ENCODE measurements at places on chromosomes 1 and 21. TPM values are rescaled to one million over a fixed set of nuclear protein-coding genes. Genes with fewer than 3 reads are reported as not detected.

DNA sequence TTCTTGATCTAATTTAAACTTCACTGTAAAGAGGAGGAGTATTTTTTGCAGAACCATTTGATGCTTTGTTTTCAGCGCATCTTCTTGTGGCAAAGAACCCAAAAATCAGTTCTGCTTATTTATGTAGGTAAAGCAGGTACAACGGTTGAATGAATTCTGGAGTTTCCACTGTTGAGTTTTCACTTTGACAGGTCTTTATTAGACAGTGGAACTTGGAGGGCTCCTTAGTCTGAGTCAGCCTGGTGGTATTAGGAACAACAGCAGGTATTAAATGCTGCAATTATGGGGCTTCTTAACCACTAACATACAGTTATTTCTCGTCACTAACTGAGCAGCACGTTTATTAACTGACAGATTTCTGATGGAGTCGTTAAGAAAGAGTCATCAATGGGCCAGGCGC lies 1.2 kb downstream of the LRIG2 start:
- H3K36me3 ChIP-seq, result no peaks in the 10 kb centered on the region
- H3K27me3 ChIP-seq, result no peaks in the 10 kb centered on the region
- peak overlapping the region; percentile 93 for H3K27ac ChIP-seq
- H3K4me3 ChIP-seq, result peak overlapping the region; percentile 99

- H3K27me3 ChIP-seq, result no peaks in the 10 kb centered on the region
These were observed 16.2 kb downstream of the CFAP126 start for GRCh38 chr1:161351482-161351881.

DNA sequence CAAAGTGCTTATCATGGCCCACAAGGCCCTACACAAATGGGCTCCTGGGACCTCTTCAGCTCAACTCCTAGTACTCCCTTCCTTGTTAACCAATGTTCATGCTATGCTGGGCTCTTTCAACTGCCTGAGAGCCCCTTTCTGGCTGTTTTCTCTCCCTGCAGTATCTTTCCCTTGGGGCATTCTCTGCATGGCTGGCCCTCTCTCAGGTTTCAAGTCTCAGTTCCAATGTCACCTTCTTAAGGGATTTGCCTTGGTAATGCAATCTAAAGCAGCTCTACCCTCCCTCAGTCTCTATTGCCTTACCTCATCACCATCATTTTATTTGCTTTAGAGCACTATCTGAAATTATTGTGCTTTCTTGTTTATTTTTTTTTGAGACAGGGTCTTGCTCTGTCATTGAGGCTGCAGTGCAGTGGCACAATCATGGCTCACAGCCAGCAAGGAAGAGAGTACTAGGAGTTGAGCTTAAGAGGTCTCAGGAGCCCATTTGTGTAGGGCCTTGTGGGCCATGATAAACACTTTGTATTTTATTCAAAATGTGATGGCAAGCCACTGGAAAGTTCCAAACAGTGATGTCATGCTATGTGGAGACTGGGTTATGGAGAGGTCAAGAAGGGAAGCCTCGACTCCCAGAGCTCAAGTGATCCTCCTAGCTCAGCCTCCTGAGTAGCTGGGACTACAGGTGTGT lies 63.4 kb upstream of the SRSF10 start:
- no peak overlapping the region for H3K27ac ChIP-seq
- no peak overlapping the region for H3K4me3 ChIP-seq
- no peaks in the 10 kb centered on the region for H3K36me3 ChIP-seq
- H3K4me1 ChIP-seq, result peaks cover 23% of the 10 kb centered on the region

GRCh38 chr1:178308438-178308837 lies 188.3 kb downstream of the CLEC20A start:
- DNase-seq, result no peak

DNA sequence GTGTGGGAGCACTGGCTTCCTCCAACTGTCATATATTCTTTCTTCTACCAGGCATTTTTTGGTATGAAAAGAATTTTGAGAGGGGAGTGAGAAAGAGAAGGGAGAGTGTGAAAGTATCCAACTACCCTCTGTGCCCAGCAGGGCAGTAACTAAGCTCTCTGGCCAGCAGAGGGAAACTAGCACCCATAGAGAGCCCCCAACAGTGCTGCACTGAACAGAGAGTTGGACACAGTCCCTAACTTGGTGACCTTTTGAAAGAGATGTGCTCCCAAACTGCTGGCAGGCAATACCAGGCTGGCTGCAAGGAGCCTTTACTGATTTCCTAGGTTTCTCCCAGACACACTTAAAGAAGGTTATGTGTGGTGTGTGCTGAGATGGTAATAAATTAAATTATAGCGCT lies 118.8 kb upstream of the PBX1 start:
- no peaks in the 10 kb centered on the region for H3K4me1 ChIP-seq
- H3K36me3 ChIP-seq, result no peaks in the 10 kb centered on the region
- H3K27me3 ChIP-seq, result no peaks in the 10 kb centered on the region
- no peak overlapping the region for H3K4me3 ChIP-seq
- peak; percentile 22 for DNase-seq
- no peak overlapping the region for H3K27ac ChIP-seq

Gene NLRP3
- total RNA-seq, result 0.36 TPM
